8988T (cell line): ENCODE measurements at places on chromosomes 3 and 15.

- DNase-seq, result no peak
These were observed 299.8 kb upstream of the EPHA3 start for GRCh38 chr3:88807491-88808105.

GRCh38 chr15:68356778-68357177 lies 75.2 kb downstream of the ITGA11 start:
- DNase-seq, result no peak

- no peak for DNase-seq
These were observed 43.8 kb downstream of the SPSB4 start for GRCh38 chr3:141094790-141095545.

GRCh38 chr3:188978421-188979171 lies 193.2 kb upstream of the TPRG1 start:
- no peak for DNase-seq
